ENCODE measurements at places on chromosomes 1 and 21.
A peak's percentile ranks its signal among the peaks of the same experiment; 100 is the strongest.

DNA sequence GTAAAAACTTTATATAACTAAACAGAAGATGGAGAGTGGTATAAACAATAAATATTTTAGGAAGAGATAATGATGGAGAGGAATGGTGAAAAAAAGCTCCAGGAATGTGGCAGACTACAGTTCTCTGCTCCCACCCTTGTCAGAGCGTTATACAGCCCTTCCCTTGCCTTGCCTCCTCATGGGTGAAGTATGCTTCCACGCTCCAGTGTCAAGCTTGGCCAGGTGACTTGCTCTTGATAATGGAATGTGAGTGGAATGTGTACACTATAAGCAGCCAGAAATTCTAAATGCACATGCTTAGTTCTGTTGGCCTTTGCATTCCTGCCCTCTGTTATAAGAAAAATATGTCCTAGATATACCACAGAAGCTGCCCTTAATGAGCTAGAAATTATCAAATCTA, 24.7 kb upstream of the POGK start:
- DNase-seq, result no peak

DNA sequence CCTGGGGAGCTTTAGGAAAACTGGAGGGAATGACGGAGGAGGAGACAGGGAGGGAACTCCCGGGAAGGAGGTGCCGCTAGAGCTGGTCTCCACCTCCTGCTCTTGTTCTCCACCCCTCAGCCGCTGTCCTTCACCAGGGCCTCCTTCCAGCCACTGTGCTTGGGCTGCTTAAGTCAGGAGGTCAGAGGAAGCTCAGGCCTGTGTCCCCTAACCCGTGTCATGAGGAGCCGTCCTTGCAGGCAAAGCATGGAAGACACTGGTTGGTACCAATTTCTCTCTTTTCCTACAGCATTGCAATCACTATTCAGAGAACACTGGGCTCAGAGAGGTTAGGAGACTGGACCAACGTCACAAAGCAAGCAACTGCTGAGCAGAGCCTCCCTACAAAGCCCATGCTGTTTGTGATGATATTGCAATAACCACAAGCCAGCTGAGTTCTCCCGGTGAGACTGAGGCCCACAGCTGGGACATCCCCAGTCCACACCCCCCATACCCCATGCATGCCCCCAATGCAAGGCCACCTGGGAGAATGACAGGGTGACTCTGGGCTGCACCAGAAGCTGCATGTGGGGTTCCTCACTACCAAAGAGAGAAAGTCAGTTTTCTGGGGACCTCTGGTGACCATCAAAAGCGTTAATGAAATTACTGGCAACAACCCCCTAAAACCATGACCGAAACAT, 427.5 kb downstream of the NPHP4 start:
- no peak for DNase-seq

DNA sequence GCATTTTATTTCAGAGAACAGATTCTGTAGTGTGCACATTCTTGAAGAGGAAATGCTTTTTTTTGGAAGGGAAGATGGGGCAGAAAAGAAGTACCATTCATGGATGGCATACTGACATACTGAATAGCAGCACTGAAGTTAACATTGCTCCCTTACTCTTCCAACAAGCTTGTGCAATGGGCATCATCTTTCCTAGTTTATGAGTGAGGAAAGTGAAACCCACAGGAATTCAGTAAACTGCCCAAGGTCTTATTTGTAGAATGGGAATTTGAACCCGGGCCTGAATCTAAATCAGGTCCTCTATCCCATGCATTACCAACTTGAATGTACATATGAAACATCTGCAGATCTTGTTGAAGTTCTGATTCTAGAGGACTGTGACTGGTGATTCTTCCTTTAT, 215.7 kb upstream of the FGGY start:
- no peak for DNase-seq

- DNase-seq, result no peak
Observed at GRCh38 chr1:7352364-7352763, 418.7 kb upstream of the VAMP3 start.

GRCh38 chr1:226646870-226647449, 92.1 kb downstream of the ITPKB start:
- no peak for DNase-seq

DNA sequence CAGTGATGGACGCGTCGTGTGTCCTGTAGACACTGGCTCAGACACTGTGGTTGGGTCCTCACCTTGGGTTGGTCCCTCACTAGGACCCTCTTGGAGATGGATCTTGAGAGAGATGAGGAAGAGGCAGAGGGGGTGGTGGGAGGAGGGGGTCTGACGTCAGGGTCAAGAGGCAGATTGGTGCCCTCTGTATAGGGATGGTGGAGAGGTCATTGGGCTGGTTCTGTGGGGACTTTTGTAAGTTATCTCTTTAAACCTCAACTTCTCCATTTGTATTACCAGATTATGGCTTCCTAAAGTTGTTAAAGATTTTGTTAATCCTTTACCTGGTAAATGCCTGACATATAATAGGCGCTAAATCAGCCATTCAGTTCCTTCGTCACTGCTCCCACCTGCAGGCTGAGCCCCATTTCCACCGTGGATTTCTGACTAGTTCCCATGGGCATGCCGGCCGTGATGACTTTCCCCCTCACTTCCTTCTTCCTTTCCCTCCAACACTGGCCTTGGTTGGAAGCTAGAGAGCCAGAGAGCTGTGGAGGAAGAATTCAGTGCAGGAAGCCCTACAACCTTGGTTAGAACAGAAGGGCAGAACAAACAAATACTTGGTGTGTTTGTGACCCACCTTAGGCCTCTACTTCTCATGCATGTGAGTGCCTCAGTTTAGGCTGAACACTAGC, 8.6 kb downstream of the H6PD start:
- no peak for DNase-seq

DNA sequence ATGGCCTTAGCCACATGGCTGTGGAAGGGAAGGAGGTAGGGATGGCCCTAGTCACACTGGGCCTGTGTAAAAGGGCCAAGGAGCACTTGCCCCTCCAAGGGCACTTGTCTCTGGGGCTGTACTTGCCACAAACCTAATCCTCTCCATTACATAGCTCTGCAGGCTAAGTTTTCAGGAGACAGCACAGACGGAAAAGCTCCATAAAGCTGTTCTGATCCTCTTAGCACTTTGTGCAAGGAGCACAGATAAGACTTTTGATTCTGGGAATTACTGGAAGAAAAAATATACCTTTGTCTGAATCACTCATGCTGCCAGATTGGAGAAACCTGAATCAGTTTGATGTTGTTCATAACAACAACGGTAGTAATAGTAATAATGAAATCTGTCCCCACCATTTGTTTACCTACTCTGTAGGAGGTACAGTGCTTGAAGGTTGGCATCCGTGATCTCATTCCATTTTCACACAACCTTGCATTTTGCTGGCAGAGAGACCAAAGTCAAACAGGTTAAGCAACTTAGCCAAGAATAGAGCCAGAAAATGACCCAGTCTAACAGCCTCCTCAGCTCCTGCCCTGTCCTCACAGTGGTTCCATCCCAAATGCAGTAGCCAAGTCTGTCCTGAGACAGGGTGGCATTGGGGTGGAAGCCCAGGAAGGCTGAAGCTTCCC, 207.1 kb downstream of the ROR1 start:
- no peak for DNase-seq

GRCh38 chr21:31316072-31316471, 28.0 kb downstream of the TIAM1 start:
- DNase-seq, result no peak

- DNase-seq, result peak; percentile 48
Observed at GRCh38 chr1:53326598-53327181, 1.2 kb downstream of the LRP8 start.

- no peak for DNase-seq
Observed at GRCh38 chr1:195773931-195774330, 834.3 kb downstream of the KCNT2 start.

DNA sequence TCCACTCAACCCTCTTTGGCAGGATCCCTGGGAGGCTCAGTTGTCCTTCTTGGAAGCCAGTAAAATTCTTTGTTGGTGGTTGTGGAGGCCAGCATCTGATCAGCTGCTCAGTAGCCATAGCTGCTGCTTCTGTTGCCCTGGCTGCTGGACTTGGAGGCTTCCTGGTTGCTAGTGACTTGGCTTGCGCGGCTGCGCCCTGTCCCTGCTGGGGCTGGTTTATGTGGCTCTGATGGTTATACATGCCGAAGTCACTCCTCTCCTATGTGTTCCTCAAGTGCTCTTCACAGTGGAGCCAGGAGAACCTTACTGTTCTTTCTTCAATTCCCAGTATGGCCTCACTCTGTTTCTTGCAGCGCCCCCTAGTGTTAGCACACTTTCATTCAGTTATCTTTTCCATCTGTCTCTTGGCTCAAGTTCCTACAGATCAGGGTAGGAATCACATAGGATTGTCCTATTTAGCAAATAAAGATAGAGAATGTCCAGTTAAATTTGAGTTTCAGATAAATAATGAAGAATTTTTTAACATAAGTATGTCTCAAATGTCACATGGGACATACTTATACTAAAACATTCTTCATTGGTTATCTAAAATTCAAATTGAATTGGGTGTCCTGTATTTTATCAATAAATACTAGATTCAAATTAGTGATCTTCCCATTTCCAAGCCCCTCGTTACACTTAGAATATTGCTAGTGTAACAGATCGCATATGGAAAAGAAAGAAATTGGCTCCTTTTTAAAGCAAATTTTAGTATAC, 176.5 kb downstream of the TGFB2 start:
- no peak for DNase-seq

DNA sequence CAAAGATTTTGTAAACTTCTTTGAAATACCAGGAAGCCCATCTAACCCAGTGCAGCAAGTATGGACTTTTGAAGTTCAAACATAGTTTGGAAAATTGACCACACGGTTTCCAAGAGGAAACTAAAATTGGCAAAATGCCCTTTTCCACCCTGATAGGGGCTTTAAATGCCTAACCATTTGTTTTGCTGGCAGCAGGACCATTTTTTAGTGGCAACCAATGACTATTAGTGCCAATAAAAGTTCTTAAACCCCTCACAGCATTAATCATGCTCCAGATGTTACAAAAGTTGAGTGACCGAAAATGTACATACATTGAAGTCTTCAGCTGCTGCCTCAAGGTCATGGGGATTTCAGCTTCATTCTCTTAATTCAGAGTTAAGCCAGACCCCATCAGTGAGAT, 46.4 kb upstream of the ENAH start:
- no peak for DNase-seq

- DNase-seq, result no peak
Observed at GRCh38 chr1:234686035-234686434, 76.1 kb upstream of the IRF2BP2 start.

DNA sequence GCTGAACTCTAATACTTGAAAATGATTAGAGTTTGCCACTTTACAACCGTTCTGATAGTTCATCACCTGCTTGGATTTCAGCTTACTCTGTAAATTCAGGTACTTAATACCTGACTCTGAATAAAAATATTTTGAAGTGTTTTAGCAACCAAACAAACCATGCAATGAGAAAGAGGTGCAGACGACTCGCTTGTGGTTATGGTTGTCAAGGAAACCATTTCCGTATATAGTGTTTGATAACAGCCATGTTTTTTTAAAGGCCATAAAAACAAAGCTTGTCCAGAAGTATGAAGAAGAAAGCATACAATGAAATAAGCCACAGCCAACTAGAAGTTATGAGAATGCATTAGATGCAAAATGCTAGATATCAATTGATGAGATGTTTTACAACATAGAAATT, 167.2 kb upstream of the HMCN1 start:
- peak; percentile 75 for DNase-seq

DNA sequence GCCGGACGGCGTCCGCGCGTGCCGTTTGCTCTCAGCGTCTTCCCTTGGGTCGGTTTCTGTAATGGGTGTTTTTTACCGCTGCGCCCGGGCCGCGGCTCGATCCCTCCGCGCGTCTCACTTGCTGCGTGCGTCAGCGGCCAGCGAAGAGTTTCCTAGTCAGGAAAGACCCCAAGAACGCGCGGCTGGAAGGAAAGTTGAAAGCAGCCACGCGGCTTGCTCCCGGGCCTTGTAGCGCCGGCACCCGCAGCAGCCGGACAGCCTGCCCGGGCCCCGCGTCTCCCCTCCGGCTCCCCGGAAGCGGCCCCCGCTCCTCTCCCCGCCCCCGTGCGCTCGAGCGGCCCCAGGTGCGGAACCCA, 159.8 kb downstream of the RUNX1 start:
- peak; percentile 69 for DNase-seq

- no peak for DNase-seq
Observed at GRCh38 chr1:86993269-86993985, 79.0 kb downstream of the HS2ST1 start.

- DNase-seq, result peak; percentile 72
Observed at GRCh38 chr1:94540440-94541245, 916 bp downstream of the F3 start.

- DNase-seq, result no peak
Observed at GRCh38 chr1:88566615-88567387, 117.3 kb upstream of the PKN2 start.

- no peak for DNase-seq
Observed at GRCh38 chr1:232470711-232471110, 159.2 kb downstream of the SIPA1L2 start.

DNA sequence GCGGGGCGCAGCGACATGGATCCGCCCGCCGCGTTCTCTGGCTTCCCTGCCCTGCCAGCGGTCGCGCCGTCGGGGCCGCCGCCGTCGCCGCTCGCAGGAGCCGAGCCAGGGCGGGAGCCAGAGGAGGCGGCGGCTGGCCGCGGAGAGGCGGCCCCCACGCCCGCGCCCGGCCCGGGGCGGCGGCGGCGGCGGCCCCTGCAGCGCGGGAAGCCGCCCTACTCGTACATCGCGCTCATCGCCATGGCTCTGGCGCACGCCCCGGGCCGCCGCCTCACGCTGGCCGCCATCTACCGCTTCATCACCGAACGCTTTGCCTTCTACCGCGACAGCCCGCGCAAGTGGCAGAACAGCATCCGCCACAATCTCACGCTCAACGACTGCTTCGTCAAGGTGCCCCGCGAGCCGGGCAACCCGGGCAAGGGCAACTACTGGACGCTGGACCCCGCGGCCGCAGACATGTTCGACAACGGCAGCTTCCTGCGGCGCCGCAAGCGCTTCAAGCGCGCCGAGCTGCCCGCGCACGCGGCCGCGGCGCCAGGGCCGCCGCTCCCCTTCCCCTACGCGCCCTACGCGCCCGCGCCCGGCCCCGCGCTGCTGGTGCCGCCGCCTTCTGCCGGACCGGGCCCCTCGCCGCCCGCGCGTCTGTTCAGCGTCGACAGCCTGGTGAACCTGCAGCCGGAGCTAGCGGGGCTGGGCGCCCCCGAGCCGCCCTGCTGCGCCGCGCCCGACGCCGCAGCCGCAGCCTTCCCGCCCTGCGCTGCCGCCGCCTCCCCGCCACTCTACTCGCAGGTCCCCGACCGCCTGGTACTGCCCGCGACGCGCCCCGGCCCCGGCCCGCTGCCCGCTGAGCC, 459 bp downstream of the FOXE3 start:
- DNase-seq, result no peak

GRCh38 chr1:244022311-244022710, 28.8 kb upstream of the ZBTB18 start:
- no peak for DNase-seq

DNA sequence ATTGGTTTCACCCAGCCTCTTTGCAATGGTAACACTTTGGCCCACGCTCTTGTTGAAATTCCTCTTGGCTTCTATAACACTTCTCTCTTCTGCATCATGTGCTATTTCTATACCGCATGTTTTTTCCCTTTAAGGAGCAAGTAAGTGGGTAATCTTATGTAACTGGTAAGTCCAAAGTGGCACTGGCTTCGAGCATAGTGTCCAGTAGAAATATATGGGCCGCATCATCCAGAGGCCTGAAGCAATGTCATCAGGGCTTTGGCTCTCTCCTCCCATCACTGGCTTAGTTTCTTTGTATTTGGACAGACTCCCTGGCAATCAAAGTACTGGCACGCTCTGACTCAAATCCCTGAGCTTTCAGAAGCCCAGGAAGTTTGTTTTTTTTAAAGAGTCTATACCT, 17.5 kb downstream of the CHML start:
- no peak for DNase-seq

Measured in NCI-H526 treated with DMSO at 0.1 percent for 48 hours (cell line).